ENCODE measurements at places on chromosomes 12 and 14.
A peak's percentile ranks its signal among the peaks of the same experiment; 100 is the strongest.

DNA sequence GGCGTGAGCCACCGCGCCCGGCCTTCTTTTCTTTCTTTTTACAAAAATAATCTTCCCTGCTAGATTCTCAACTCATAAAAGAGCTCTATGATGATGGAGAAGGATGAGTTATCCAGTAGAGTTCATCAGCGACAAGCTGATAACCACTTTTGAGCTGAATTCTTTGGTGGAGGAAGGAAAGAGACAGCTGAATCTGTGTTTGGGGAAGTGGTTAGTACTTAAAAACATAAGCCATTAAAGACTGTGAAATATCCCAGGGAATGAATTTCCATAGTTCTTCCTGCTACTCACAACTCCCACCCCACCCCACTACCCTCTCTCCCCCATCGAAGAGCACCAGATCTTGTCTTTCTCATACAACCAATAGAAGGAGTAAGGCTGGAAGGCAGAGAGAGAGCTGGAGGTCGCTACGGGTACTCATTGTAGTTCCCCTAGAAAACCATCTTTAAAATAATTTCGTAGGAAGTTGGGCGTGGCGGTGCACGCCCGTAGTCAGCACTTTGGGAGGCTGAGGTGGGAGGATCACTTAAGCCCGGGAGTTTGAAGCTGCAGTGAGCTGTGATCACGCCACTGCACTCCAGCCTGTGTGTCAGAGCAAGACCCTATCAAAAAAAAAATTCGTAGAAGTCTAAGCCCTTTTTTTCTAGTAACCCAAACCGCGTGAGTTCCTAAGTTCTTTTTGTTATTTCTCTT lies 647 bp upstream of the ESPL1 start:
- DNase-seq = no peak

DNA sequence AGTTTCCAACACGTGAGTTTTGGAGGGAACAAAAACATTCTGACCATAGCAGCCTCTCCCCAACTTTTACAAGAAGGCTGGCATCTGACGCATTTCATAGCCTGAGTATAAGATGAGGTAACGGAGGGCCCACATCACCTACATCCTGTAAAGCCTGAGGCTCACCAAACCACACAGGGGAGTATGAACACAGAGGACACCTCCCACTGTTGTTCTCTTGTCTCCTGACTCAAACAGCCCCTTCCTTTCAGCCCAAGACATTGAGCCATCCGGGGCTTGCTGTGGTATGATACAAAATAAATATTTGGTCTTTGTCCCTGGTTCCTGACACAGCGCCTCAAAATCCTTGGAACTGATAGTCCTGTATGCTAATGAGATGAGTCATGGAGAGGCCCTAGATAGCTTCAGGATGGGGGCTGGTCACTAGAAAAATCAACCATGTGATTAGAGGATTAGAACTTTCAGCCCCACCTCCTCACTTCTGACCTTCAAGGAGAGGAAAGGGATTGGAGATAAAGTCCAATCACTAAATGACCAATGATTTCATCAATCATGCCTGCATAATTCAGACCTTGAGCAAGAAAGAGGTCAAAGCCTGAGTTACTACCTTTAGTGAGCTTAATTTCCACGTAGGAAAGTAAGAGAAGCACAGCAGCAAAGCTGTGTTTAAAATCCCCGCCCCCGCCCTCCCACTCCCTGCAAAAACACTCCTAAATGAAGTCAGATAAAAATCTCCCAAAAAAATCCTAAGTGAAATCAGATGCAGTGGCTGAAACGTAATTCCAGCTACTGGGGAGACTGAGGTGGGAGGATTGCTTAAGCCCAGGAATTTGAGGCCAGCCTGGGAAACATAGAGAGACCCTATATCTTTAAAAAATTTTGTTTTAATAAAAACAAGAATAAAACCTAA lies 236.4 kb downstream of the PCNX1 start:
- no peak for DNase-seq

GRCh38 chr14:92121207-92121669 lies 268 bp downstream of the NDUFB1 start:
- DNase-seq = peak; percentile 73

GRCh38 chr12:56862264-56862663 lies 71.9 kb downstream of the SDR9C7 start:
- no peak for DNase-seq

DNA sequence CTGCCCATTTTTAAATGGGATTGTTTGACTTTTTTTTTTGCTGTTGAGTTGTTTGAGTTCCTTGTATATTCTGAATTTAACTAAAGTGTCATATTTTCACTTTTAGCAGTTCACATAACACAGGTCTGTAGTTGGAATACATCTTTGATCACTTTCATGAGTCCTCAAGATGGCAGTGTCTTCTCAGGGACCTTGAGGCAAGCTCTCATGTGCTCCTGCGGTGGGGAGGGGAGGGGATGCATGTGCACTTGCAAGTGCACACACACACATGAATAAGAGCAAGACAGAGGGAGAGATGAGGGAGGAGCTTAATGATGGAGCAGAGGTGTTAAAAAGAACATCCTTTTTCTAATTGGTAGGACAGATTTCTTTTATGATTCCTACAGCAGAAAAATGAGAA lies 291.4 kb upstream of the OR4E1 start:
- no peak for DNase-seq

DNA sequence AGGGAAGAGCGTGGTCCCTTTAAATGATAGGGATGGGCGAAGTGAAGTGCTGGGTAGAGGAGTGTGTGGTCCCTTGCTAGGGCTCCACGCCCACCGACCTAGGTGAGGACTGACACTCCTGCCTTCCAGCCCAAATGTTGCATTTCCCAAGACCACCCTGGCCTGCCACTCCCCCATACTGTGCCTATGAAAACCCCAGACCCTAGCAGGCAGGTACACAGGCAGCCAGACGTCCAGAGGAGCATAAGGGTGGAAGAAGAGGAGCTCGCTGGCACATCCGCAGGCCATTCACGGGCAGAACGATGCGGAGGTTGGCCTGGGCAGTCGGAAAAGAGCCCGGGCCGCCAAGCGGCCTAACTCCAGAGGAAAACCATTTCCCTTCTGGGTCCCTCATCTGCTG lies 817 bp upstream of the IPO8 start:
- no peak for DNase-seq

DNA sequence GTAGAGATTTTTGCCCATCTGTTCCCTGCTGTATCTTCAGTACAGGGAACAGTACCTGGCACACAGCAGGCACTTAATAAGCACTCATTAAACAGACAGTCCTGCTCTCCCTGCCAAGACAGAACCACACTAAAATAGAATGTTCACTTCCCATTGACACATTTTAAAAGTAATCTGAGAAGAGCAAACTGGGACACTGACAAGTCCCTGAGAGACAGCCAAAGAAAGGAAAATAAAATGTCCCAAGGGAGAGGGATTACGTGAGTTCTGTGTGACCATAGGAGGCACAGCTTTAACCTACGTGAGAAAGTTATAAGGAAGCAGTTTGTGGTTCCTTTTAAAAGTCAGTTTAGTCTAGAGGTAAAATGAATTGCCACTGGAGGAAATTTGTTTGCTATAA lies 43.9 kb upstream of the SYCP3 start:
- no peak for DNase-seq

- no peak for DNase-seq
These were observed 161.2 kb downstream of the TTC8 start for GRCh38 chr14:88985654-88986053.

DNA sequence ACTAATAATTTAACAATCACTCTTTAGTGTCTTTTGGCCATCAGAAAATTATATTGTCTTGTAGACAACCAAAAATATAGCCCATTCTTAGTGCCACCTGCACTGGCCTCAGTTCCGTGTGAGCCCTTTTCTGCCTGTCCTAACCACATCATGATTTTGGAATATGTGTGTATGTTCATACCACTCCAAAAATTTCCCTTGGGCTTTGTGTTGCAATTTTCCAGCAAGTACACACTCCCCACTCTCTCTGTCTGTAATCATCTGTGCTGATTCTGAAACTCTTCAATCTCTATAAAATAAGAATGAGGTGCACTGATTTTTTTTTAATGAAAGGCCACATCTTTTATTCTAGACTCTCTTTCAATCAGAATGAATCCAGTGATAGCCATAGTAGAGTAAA lies 196.0 kb downstream of the PIK3C2G start:
- no peak for DNase-seq

DNA sequence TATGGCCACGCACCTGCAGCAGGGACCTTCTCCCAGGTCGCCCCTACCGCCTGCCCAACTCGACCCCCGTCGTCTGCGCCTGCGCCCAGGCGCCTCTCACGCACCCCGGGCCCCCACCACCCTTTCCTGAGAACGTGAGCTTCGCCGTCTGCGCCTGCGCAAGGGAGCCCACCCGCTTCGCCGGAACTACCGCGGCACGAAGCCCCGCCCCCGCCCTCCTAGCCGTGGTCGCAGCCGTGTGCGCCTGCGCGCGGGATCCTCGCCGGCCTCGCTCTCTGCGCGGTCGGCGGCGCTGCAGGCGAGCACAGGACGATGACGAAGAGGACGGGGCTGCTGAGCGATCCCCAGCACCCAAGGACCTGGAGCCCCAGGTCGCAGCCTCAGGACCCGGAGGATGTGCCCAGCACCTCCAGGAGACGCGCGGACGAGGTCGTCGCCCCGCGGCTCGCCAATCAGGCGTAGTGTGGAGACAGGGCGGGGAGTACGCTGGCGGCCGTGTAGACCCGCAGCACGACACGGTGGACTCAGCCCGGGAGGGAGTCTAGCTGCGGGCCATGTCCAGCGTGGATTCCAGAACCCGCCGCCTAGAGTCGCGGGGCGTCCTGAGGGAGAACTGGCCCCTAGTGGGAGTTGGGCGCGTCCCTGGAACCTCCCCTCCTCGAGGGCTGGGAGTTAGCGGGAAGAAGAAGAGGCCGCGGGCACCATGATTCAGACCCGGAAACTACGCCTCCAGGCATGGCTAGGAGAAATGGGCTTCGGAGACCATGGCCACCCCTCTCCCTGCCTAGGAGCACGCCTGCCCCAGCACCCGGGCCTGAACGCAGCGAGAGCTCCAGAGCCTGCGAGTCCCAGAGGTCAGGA lies 1120.8 kb upstream of the TMEM132C start:
- peak; percentile 2 for DNase-seq

- DNase-seq = no peak
These were observed 99.2 kb downstream of the DIP2B start for GRCh38 chr12:50603817-50604639.

- DNase-seq = peak; percentile 86
These were observed 118.2 kb downstream of the AACS start for GRCh38 chr12:125183187-125184067.

- DNase-seq = no peak
These were observed 104.3 kb upstream of the PPFIA2 start for GRCh38 chr12:81863406-81863805.

DNA sequence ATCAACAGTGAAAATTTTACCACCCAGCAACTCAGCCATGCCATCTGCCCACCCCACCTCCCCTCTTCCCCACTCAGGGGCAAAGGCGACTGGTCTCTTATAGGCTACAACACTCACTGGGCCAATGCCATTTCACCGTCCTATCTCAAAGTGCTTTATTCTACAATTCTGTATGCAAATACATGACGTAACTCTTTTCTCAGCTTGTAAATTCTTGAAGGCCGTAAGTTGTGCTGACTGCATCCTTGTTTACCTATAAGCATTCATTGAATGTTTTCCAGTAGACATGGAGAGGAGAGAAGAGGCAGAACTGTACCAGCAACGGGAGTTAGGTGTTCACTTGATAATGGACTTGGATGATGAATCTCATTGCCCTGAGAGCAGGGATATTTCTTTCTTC lies 15.6 kb downstream of the BCL2L14 start:
- DNase-seq = no peak

GRCh38 chr12:132248453-132249167 lies 80.8 kb downstream of the GALNT9 start:
- DNase-seq = no peak

- peak; percentile 31 for DNase-seq
These were observed 352.0 kb downstream of the BCAT1 start for GRCh38 chr12:24596768-24597388.

DNA sequence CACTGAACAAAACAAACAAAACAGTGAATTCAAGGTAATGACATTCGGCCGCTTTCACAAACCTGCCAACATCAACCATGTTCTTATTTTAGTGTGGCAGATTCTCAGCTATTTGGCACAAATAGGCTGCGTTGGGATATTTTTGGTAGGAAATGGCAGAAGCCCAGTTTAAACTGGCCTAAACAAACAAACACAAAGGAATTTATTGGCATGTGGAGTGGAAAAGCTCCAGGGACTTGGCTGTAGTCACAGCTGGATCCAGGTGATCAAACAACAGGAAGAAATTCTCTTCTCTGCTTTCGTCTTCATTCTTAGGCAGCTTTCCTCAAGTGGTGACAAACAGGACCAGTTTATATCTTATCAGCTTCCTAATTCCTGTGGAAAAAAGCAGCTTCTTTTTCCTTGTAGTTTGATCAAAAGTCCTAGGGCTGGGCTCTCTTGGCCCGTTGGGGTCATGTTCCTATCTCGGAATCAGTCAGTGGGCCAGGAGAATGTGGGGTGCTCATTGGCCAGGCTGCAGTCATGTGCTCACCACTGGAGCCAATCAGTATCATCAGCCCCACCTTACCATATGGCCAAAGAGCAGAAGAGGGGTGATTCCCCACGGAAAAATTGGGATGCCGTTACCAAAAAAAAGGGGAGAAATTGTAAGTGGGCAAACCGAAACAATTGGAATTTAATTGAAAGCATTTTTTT lies 22.6 kb downstream of the C12orf75 start:
- DNase-seq = no peak

DNA sequence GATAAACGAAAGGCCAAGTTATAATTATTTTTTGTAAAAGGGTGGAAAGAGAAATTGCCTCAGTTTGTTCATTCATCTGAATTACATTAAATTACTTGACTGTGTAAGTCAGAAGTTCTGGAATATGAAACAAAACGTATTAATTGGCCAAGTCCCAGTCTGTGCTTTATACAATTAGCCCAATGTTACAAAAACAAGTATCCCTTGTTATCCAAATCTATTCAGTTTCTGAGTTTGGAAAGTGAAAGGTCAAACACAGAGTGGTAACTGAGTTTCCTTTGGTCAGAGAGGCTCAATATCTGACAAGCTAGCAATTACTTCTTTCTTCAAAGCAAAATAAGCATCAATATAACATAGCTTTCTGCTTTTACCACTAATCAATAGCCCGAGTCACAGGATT lies 62.6 kb downstream of the SPPL3 start:
- no peak for DNase-seq

DNA sequence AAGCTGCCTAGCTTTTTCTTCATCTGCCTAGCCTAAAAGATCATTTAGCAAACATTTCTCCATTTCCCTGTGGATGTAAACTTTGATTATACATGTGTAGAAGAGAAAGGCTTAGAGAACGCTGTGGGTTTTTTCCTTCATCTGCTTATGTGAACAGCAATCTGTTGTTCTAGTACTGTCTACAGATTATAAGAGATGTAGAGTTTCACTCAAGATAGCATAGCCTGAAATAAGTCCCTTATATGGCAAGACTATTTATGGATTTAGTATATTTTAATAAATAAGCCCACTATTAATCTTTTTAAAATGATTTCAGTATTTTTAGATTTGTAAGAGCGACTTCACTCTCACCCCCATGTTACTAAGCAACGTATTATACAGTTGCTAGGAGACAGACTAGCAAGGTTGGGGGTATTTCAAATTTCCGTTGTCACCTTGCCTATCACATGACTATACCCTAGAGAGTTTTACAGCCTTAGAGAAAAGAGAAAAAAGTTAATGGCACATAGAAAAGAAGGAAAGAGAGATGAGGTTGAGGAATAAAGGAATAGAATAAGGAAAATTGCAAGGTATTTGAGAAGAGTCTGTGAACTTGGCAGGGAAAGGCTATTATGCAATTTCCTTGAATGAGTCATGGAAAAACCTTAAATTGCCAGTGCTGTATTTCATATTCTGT lies 12.2 kb upstream of the TUBA1A start:
- DNase-seq = peak; percentile 78
